ENCODE measurements at places on chromosomes 16 and 17. TPM values are rescaled to one million over a fixed set of nuclear protein-coding genes. Genes with fewer than 3 reads are reported as not detected.

DNA sequence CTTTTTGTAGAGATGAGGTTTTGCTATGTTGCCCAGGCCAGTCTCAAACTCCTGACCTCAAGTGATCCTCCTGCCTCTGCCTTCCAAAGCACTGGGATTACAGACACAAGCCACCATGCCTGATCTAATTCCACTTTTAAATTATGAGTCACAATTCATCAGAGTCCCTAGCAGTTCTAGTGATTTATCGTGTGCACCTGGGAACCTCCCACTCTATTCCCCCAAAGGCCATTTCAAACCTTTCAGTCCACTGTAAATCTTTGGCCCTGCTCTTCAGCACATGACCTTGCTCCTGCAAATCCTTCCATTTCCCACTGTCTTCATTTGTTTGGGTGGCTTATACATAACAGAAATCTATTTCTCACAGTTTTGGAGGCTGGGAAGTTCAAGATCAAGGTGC lies 73.0 kb downstream of the HS3ST2 start:
- no peak for DNase-seq

DNA sequence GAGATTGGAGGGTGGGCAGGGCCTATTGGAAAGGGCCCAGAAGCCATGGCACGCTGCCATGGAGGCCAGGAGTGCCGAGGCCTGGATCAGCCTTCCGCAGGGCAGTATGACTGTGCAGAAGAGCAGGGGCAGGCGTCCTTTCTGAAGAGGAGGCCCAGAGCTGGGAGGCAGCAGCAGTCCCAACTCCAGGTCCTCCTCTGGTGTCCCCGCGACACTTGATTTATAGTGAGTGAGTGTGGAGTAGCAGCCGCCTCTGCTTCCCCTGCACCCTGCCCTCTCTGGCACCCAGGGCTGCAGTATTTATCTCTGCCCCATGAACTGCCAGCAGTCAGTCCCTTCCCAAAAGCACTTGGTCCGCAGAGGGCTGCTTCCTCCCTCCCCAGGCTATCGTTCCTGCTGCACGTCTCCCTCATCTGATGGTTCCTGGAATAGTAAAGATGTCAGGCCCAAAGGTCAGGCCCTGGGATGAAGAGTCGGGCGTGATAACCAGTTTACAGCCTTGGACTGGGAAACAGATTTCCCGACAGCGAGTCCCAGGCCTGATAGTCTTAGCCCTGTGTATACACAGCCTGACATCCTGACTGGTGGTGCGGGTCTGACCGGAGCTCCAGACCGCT lies 32.9 kb downstream of the PGS1 start:
- peak; percentile 67 for DNase-seq

DNA sequence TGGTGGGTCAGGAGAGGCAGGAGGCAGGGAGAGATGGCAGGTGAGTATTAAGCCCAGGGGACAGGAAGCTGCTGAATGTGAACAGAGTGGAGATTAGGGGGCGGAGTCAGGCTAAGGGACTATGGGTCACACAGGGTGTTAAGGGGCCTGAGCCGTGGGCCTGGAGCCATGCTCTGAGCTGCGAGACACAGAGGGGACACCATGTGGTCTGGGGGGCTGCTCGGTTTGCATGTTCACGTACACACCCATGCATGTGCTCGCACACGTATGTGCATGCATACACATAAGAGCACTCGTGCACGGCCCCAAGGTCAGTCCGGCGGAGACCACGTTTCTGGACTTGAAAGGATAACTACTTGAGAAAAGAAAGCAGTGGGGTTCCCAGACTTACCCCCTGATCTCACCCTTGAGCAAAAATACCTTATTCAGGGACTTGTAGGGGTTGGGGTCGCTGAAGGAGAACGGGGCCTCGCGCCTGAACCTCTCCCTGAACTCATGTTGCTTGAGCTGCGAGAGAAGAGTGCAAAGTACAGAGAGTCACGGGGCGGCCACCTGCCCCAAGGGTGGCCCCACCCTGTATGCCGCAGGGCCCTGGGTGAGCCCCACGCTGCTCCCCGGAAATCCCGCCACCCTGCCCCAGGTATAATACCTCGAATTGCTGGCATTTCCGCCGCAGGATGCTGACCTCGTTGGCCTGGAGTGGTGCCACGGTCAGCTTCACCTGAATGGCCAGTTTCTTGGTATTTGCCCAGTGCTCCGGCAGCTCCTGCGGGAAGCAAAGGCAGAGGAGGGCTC lies 50.8 kb downstream of the DNAH17 start:
- DNase-seq = no peak

GRCh38 chr17:72134608-72135394 lies 14.0 kb downstream of the SOX9 start:
- DNase-seq = no peak

GRCh38 chr16:3890091-3890490 lies 9.6 kb upstream of the CREBBP start:
- no peak for DNase-seq

Gene SMIM36
- total RNA-seq = not detected

Gene BCKDK
- total RNA-seq = 36.3 TPM

Data from left colon (tissue), 2 donors.